Activated CD4-positive, alpha-beta T cell treated with anti-CD3 and anti-CD28 coated beads for 48 hours (primary cell): ENCODE measurements at places on chromosomes 7 and 10.

DNA sequence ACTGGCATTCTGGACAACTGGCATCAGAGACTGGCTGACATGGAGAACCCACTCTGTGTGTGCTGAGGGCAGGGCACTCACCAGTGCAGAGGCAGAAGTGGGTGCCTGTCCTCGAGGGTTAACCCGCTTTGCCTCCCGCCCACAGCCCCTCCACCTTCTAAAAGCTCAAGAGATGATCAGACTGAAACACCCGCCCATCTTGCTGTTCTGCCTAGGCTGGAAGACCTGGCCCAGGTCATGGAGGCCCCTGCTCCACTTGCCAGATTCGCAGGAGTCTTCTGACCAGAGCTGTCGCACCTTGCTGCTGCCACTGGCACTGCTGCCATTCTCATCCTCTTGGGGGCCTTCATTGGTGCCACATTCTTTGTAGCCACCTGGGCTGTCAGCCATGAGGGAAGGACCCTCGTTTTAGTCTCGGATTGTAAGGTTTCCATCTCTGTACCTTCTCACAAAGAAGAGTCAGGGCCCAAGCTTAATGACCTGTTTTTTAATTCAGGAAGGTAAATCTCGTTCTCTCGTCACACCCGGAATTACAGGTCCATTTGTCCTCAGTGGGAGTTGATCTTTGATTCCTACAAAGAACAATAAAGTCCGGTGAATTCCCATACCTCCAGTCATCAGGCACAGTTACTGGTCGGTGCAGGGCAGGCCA is 1.9 kb downstream of the CYREN start:
- no peak for DNase-seq

- DNase-seq: peak; percentile 43
These were observed 493.3 kb upstream of the PODXL start for GRCh38 chr7:132049462-132050304.

DNA sequence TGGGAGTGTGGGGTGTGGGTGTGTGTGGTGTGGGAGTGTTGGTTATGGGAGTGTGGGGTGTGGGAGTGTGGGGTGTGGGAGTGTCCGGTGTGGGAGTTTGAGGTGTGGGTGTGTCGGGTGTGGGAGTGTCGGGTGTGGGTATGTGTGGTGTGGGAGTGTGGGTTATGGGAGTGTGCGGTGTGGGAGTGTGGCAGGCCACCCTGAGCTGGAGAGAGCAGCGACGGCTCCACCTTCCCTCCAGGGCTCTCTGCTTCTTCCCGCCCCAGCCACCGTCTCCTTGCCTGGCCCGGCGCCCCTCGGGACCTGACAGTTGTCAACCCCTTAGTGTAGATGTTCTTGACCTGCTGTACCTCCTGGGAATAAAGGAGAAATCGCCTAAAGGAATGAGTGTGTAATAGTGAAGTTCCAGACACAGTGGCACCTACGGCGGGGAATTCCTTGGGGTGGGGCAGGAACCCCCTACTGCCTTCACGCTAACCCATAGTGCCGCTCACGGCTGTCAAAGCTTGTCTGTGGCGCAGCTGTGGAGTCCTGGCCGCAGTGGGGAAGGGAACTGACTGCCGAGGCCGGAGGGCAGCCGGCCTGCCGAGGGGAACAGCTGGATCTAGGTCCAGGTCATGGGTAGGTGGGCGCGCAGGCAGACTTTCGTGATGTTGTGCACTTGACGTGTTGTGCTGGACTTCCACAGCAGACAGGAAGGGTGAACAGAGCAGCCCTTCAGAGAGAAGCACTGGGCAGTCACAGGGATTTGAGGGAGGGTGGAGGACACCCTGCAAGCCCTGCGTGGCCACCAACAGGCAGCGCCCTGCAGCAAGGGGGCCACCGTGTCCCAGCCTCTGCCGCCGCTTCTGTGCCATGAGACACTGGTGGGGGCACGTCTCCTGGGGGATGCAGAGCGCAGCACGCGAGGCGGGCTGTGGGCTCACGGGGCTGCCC is 49.0 kb upstream of the EN2 start:
- DNase-seq: no peak

DNA sequence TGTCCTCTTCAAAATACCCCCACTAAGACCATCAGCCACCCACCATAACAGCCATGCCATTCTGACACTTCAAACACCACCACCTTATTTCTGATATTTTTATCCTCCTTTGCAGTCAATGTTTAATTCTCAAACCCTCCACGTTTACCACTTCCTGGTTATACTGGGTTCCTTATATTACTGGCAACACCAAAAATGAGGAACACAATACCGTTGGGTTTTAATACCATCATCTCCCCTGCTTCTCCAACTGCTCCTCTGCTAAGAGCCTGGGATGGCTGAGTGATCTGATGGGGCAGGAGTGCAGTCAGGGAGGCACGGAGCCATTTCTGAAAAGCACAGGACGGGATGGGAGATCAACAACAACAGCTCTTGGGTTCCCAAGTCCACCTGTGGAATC is 140.5 kb downstream of the CHCHD3 start:
- no peak for DNase-seq

DNA sequence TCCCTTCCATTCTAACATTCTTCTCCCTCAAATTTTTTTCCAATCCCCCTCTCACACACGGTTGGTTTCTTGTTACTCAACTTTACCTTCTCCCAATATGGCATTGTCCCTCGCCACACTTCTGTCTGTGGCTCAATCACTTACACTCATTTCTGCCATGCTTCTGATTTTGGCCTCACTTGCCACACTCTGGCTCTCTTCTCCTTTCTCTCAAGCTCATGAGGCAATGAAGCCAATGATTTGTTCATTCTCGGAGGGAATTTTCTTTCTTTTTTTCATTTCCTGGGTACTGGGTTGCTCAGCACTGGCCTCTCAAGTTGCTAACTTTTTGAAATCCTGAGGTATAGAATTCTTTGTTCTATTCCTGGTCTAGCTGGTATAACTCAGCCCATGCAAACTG is 4.0 kb upstream of the MYOZ1 start:
- DNase-seq: no peak

- DNase-seq: no peak
These were observed 9.3 kb upstream of the PDE1C start for GRCh38 chr7:32079510-32079909.

DNA sequence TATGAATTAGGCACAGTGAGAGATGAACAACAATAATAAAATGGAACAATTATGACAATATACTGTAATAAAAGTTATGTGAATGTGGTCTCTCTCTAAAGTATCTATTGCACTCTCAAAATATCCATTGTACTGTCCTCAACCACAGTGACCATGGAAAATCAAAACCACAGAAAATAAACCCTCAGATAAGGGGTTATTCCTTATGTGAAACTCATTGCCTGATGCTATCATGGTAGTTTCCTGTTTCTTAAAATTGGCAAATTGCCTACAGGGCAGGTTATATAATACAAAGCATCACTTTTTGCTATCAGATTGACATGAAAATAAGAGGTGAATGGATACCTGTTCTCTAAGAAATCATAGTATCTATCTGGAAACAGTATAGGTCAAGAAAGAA is 3.8 kb downstream of the MCM10 start:
- no peak for DNase-seq

- DNase-seq: peak; percentile 45
These were observed 94.0 kb downstream of the ADARB2 start for GRCh38 chr10:1643161-1643907.

DNA sequence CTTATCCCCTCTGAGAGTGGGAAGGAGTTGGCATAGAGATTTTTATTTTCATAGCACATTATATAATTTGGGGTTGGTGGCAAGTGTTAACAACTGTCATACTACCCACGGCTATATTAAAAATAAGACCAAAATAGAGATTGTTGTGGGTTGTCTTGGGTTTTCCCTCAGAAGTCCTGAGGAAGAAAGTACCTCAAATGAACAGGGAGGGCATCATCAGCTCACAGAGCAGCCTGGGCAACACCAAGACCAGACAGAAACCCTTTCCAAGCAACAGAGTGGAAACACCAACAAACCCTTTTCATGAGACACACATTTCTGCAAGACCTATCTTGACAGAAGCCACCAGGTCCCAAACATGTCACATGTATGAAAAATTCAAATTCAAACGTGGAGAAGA is 121.2 kb downstream of the GLI3 start:
- DNase-seq: no peak

DNA sequence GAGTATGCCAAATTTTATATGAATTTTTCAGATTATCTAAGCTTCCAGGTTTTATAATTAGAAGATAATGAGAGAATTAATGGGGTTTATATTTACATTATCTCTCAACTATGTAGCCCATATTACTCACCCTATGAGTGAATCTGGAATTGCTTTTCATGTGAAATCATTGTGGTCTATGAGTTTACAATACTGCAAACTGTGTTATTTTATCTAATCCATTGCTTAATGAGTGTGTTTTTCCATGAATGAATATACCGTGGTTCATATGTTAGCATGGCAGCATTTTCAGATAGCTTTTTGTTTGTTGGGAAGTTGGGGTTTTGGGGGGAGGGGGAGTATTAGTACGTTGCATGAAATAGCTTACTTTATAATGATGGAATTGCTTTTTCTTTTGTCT is 44.5 kb downstream of the FGFBP3 start:
- DNase-seq: no peak

GRCh38 chr7:45066409-45066808 is 22.4 kb downstream of the NACAD start:
- no peak for DNase-seq

DNA sequence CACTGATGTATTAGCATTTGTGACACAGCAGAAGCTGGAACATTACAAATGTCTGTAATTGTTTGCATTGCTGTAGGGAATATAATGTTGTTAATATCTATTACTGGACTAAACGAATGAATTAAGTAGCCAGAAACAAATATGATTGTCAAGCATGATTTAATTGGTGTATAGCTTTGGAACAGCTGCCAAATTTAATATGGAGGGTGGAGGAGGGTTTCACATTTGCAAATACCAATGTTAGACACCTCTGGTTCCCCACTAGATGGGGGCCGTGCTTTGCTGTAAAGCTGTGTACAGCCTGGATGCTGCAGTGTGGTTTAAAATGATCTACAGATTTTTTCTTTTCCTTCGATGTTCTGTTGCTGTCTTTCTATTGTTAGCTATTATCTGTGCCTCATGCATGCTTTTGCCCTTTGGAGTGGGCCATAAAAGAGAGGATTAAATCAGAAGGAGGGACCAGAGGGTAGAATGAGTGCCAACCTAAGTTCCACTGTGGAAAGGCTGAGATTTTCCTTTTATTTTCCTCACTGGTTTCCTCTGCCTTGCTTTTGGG is 23.1 kb downstream of the DNAJB9 start:
- no peak for DNase-seq

- no peak for DNase-seq
These were observed 3.1 kb downstream of the FLNC start for GRCh38 chr7:128833148-128833945.

GRCh38 chr10:51447119-51447518 is 252.3 kb downstream of the CSTF2T start:
- no peak for DNase-seq

DNA sequence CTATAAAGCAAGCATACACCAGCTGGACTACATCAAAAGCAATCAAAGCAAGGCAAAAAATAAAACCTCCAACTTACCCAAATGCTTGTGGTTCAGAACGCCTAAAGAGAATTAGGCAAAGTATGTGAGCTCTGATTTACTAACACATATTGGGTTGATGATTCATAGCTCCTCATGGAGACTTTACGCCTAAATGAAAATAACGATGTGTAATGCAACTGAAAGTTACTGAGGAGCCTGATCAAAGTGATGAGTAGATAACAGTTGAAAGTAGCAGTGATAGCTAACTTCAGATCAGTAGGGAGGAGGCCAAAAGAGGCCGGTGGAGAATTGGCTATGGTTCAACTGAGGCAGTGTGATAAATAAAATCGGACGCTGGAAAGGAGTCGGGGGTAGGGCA is 85.0 kb downstream of the MPP7 start:
- peak; percentile 30 for DNase-seq

DNA sequence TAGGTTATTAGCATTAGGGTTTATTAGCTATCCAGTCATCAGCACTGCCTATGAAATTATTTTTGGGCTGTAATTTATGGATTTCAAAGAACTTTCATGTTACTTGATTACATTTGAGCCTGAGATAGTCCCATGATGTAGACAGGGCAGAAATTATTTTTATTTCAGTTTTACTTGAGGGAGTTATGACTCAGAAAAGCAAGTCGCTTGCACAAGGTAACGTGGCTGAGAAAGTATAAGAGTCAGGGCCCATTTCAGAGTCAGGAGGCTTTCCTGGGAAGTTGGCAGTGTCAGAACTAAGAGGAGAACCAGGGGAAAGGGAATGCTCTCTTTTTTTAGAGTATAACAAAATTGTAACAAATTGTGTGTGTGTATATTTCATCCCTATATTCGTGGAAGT is 16.5 kb downstream of the GATA3 start:
- DNase-seq: no peak

GRCh38 chr7:26603631-26604030 is 260.8 kb downstream of the SKAP2 start:
- no peak for DNase-seq
